Stimulated activated CD8-positive, alpha-beta memory T cell treated with anti-CD3 and anti-CD28 coated beads, Interleukin-7, amount 100 ng/mL, for 24 hours (primary cell): ENCODE measurements at places on chromosomes 4 and X.

DNA sequence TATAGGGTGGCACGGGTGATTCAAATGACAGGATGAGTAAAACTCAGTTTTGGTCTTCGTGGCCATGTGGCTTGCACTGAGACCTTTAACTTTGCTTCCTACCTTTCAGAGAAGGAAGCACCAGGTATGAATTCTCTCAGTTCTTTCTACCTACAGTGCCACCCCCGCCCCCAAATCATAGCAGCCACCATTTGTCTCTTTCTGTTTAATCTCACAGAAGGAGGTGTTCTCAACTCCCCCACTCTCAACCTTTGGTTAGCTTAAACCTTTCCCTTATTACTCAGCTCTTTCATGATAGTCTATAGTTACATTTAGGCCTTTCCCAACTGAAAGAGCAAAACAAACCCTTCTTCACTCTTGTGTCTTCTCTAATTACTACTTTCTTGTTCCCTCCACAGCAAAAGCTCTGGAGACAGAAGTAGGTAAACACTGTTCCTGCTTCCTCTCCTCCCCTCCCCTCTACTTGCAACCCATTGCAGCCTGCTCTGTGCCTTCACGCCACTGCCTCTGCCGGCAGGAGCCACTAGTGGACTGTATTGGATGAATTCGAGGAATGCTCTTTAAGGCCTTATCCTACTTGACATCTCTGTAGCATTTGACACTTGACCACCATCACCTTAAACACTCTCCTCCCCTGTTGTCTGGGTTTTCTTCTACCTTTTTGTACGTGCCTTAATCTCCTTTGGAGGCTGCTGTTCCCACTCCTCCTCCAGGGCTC is 123.7 kb downstream of the AFF1 start:
- DNase-seq: peak; percentile 13

GRCh38 chrX:16589211-16589610 is 60.7 kb upstream of the S100G start:
- DNase-seq: no peak

DNA sequence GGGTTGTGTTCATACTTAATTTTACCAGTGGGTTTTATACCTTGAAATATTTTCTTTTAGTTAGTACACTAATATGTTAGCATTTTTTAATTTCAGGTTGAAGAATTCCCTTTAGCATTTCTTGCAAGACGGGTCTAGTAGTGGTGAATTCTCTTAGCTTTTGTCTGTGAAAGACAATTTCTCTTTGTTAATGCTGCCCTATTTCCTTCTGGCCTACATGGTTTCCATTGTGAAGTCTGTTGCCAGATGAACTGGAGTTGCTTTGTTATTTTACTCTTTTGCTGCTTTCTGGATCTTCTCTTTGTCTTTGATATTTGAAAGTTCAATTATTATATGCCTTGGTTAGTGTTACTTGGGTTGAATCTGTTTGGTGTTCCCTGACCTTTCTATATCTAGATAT is 25.0 kb upstream of the MTHFD2L start:
- no peak for DNase-seq

GRCh38 chrX:29066516-29066915 is 479.3 kb downstream of the IL1RAPL1 start:
- no peak for DNase-seq

GRCh38 chrX:76617020-76617419 is 189.5 kb downstream of the MAGEE1 start:
- DNase-seq: no peak

DNA sequence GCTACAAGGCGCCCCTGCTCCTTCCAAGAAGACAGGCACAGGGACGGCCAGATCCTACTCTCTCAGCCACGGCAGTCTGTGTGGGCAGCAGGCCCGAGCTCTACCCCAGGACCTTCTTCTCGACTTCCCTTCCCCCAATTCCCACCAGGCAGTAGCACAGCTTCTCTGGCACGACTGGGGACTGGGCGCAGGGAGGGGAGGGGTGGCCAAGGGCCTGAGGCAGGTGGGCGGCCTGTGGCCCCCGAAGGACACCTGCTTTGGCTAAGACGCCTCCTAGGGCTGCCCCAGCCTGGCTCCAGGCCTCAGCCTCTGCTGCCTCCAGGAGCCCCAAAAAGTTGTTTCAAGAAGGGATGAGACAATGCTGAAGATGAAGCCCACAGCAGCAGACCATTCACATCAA is 24.2 kb upstream of the IRF2 start:
- no peak for DNase-seq

- DNase-seq: no peak
These were observed 9.3 kb downstream of the NOX1 start for GRCh38 chrX:100864657-100865391.

- no peak for DNase-seq
These were observed 743.3 kb upstream of the AGA start for GRCh38 chr4:178185517-178185916.

DNA sequence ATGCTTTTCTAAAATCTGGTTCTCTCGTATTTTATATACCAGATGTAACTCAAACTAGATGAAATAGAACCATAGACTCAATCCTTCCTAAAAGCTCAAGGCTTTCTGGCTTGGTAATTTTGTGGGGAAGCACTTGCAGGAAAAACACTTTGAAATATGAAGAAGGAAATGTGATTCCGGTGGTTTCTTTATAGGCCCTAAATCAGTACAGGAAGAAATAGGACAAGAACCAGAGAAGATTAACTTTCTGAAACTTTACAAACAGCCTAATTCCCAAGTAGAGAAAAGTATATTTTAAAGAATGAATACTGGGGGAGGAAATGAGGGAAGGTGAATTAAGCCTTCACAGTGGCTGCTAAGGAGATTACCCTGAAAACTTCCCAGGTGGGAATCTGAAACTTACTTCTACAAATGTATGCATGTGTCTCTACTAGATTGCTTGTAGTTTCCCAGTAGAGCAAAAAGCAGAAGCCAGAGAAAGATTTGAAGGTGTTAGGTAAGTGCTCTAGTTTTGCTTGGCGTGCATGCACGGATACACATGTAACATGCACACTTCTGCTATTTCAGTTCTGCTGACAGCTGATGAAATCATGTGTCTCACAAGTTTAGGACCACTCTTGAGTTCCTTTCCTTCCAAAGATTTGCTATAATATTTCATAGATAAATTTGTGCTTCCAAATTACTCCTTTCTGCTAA is 92.1 kb downstream of the AFF1 start:
- DNase-seq: no peak

GRCh38 chr4:4860600-4861389 is 1.3 kb downstream of the MSX1 start:
- no peak for DNase-seq

GRCh38 chr4:7135389-7135746 is 57.0 kb upstream of the SORCS2 start:
- DNase-seq: no peak

GRCh38 chrX:100695991-100696390 is 35.9 kb downstream of the SYTL4 start:
- no peak for DNase-seq

DNA sequence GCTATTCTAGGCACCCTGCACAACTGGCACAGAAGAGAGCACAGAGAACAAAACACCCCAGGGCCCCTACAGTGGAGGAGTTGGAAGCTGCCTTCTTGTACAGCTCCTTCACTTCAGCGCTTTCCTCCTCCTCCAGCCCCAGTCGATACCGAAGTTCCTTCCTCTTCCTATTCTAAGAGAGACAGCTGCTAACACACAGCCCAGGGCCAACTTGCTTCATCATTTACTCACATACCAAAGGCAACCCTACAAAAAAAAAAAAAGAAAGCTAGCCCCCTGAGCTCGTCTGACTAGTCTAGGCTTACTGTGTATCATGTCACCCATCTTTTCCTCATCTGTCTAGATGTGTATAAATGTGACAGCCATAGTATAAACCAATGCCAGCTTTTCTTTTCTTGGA is 64.5 kb downstream of the MID1 start:
- DNase-seq: no peak

DNA sequence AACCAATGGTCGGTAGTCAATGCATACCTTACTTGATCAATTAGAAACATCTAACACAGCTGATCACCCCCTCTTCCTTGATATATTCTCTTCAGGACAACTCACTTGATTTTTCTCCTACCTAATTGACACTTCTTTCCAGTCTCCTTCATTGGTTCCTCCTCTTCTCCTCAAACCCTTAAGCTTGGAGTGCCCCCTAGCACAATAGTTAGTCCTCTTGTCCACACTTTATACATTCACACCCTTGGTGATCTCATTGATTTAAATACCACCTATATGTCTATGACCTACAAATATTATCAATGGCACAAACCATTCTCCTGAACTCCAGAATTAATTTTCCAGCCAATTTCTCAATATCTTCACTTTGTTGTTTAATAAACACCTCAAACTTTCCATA is 724.0 kb downstream of the ADGRL3 start:
- no peak for DNase-seq

DNA sequence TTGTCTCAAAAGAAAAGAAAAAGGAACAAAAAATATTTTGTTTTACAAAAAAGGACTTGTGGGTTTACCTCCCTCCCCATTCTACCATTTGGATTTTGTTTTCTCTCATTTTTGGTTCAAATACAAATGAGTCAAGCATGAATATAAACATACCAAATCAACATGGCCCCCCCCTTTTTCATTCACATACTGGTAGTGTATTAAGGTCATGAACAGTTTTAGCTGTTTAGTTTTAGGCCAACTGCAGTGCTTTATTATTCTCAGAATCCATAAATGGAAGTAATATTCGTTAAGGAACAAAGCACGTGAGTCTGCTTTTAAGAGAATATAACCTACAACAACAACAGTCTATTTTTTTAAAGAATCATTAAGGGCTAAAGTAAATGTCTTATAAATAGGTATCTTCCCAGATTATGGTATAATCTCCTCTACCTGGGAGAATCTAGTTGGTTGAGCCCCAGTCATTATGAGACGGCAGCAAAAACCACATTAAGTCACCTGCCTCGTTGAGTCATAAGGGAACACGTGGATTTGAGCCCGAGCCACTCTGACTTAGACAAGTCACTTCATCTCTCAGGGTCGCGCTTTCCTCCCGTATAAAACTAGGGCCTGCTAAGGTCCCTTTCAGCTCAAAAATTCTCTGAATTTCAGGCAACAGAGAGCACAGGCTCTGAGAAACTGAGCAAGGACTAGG is 26.7 kb downstream of the BCLAF3 start:
- DNase-seq: no peak

GRCh38 chr4:4913628-4914027 is 54.2 kb downstream of the MSX1 start:
- DNase-seq: no peak

DNA sequence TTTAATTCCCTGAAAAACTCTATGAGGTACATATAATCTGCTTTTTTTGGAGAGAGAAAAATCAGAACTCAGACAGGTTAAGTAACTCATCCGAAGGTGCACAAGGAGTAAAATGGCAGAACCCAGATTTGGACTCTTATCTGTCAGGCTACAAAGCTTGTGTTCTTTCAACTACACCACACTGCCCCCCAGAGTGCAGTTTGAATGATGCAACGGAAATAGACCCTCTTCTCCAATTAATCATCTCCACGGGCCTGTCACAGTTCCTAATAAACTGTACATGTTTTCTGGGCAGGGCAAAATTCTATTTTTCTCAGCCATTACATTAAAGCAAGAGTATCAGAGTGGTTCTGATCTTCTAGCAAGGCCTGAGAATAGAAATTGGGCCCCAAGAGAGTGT is 35.3 kb upstream of the DCX start:
- no peak for DNase-seq

GRCh38 chr4:119678761-119679160 is 50.2 kb upstream of the PDE5A start:
- no peak for DNase-seq

DNA sequence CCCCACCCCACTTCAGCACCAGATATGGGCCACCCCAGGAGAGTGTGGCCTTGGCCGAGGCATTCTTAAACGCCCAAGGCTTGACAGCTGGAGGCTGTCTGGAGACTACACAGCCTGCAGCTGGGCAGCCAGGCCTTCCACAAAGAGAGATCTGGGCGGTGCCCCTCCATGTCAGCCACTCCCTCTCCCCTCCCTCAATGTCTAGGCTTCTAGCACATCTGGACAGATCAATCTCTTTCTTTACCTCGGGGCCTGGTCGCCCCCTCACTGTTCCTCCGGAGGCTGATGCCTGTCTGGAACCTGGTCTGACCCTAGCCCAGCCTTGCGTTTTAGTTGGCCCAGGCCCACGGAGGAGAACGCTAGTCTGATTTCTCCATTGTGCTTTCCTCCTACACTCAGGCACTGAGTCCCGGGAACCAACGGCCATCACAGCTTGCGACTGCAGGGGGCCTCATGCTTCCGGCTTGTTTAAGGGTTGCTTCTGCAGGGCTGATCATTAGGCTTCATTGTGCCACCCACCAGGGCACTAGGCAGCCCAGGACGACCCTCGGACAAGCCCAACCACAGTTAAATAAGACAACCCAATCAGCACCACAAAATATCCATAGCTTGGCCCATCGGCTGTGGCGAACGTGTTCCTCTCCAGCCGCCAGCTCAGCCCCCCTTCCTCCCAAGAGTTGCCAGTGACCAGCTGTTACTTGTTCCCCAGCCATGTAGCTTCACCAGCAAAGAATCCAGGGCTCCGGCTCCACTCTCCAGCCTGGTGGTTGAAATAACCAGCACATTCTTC is 200.6 kb downstream of the BCOR start:
- DNase-seq: no peak

DNA sequence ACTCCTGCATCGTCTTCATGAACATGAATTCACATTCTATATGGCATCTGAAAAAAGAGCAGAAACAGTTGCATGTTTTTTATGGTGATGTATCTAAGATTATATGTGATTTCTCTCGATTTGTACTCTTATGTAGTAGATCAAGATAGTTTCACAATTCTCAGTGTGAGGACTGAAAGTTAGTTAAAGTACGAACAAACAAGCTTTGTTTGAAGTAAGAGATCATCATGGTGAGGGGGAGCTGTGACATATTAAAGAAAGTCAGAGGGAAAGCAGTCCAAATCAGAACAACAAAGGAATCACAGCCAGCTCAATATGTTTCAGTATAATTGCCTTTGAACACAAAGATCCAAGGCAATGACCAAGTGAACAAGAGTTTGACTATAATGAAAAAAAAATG is 1140.6 kb downstream of the SH3BGRL start:
- DNase-seq: no peak

GRCh38 chr4:99979872-99980271 is 29.8 kb upstream of the H2AZ1 start:
- DNase-seq: no peak

DNA sequence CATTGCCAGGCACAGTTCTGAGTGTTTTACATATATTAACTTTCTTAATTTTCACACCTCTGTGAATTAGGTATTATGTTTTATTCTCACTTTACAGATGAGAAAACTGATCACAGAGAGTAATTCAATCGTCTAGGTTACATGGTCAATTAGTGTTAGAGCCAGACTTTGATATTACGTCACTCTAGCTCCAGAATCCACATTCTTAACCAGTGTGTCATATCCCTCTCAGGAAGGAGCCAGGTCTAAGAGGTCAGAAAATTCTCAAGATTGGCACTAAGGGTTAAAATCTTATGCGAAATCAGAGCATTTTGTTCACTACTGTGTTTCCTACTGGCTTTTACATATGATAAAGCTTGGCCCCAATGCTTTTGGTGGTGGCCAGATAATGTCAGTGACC is 7.4 kb downstream of the DMP1 start:
- DNase-seq: no peak

DNA sequence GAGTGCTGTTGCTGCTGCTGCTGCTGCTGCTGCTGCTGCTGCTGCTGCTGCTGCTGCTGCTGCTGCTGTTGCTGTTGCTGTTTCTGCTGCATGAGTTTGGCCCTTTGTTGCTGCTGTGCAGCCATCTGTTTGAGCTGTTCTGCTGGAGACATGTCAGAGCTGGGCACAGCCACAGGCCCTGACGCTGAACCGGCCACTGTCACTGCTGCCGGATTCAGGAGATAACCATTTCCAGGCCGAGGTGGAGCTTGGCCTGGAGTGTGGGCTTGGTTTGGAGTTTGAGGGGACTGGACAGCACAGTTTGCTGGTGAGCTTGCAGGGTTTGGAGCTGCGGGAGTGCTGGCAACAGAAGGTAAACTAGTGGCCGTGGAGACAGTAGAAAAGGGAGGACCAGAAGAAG is 224.3 kb downstream of the MGST2 start:
- DNase-seq: no peak
